Activated CD4-positive, alpha-beta T cell treated with anti-CD3 and anti-CD28 coated beads, Interleukin-10, Interleukin-2, amounts not matched to agents 100 ng/mL and 50 ng/mL, durations not matched to agents 16 hours and 8 hours (primary cell): ENCODE measurements at places on chromosomes 16 and 17.

DNA sequence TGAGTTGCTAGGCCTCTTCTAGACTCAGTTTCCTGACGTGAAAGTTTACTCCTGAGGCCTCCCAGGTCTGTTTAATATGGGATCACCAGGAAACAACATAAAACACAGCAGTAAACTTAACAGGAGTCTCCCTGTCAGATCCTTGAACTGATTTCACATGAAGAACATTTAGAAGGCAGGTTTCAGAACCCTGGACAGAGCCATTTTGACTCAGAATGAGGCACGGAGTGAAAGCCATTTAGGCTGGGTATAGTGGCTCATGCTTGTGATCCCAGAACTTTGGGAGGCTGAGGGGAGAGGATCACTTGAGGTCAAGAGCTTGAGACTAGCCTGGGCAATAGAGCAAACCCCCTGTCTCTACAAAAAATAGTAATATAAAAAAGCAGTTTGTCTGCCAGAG lies 289.1 kb downstream of the CA10 start:
- peak; percentile 35 for DNase-seq

- DNase-seq, result peak; percentile 88
Observed at GRCh38 chr16:31476303-31477219, 4.6 kb downstream of the TGFB1I1 start.

GRCh38 chr16:12260647-12261262 lies 284.2 kb downstream of the SNX29 start:
- DNase-seq, result no peak

GRCh38 chr17:45394091-45394490 lies 38.6 kb downstream of the ARHGAP27 start:
- no peak for DNase-seq

- peak; percentile 42 for DNase-seq
Observed at GRCh38 chr17:57537524-57538410, 207.3 kb downstream of the CCDC182 start.

- no peak for DNase-seq
Observed at GRCh38 chr17:75919611-75920010, 14.9 kb upstream of the MRPL38 start.
